IMR-90 (cell line): ENCODE measurements at places on chromosomes 5 and 9. TPM values are rescaled to one million over a fixed set of nuclear protein-coding genes. Genes with fewer than 3 reads are reported as not detected.

Gene ENTPD8
- total RNA-seq = not detected in 2 replicates

Gene SIT1
- not detected in 2 replicates for total RNA-seq

Gene ORM2
- total RNA-seq = not detected in 2 replicates

Gene ERMP1
- 4.7 and 5.0 TPM in 2 replicates for total RNA-seq

Gene LCN15
- total RNA-seq = not detected in 2 replicates

Gene PRR16
- total RNA-seq = 9.9 and 10.6 TPM in 2 replicates

Gene CXXC5
- total RNA-seq = 24.9 and 30.8 TPM in 2 replicates

GRCh38 chr5:1208743-1209488 lies 7.5 kb downstream of the SLC6A19 start:
- peaks cover 28% of the 10 kb centered on the region; the same call in 1 of the 2 replicates for H3K27me3 ChIP-seq
- no peak overlapping the region for H3K27ac ChIP-seq
- H3K4me1 ChIP-seq = peaks cover 3% of the 10 kb centered on the region; the same call in 1 of the 2 replicates

DNA sequence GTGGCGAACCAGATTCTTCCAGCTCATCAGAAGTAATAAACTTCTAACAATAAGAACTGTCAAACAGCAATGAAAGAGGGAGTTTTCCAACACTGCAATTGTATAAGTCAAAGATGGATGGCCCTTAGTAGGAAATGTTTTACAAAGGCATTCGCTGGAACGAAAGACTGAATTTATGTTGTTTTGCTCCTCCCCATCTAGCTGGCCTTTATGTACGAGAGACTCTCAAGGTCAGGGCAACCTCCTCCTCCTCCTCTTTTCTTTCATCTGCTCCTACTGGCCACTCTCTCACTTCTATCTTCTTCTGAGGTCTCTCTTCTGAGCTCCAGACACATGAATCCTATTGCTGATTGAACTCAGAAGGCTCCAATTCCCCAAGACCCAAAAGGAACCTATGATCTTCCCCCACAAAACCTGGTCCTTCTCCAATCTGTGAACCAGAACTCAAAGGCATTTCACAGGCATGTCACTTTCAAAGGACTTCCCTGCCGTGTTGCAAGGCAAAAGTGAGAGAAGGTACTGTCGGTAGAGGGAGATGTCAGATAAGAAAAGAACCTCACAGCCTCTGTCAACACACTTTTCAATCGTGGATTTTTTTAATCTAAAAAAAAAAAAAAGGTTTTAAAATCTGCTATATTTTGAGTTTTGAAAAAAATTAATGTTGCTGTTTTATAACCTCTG lies 28.5 kb upstream of the PUM3 start:
- no peak overlapping the region for H3K27ac ChIP-seq
- no peaks in the 10 kb centered on the region for H3K36me3 ChIP-seq
- no peaks in the 10 kb centered on the region for H3K4me1 ChIP-seq
- DNase-seq = peak; percentile 28
- peaks cover 45% of the 10 kb centered on the region for H3K27me3 ChIP-seq
- H3K4me3 ChIP-seq = no peak overlapping the region

GRCh38 chr5:134029156-134029555 lies 24.4 kb upstream of the VDAC1 start:
- peak; percentile 94 for DNase-seq
- peaks cover 24% of the 10 kb centered on the region for H3K27me3 ChIP-seq
- H3K27ac ChIP-seq = peak overlapping the region; percentile 10; the same call in 1 of the 2 replicates
- no peaks in the 10 kb centered on the region for H3K36me3 ChIP-seq

GRCh38 chr5:154885439-154885838 lies 27.0 kb downstream of the CNOT8 start:
- no peaks in the 10 kb centered on the region for H3K27me3 ChIP-seq
- H3K36me3 ChIP-seq = peaks cover 21% of the 10 kb centered on the region
- no peaks in the 10 kb centered on the region for H3K4me1 ChIP-seq
- no peak overlapping the region for H3K27ac ChIP-seq
- no peak for DNase-seq

DNA sequence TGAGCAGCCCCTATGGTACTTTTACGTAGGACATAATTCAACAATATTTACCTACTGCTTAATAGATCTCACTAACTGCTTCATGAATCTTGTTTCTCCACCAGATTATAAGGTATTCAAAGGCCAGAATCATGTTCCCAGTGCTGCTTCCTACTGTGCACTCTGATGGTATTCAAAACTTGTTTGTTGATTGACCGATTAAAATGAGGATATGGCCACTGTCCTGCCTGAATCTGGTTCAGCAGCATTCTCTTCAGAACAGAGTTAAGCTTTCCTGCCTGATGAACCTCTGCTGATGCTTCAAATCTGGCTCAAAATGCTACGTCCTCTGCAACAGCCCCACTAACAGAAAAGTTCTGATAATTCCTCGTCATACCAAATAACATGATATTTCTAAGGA lies 150.7 kb upstream of the ZNF462 start:
- no peaks in the 10 kb centered on the region for H3K27me3 ChIP-seq
- no peak for DNase-seq
- H3K4me1 ChIP-seq = peaks cover 5% of the 10 kb centered on the region
- no peaks in the 10 kb centered on the region for H3K36me3 ChIP-seq

DNA sequence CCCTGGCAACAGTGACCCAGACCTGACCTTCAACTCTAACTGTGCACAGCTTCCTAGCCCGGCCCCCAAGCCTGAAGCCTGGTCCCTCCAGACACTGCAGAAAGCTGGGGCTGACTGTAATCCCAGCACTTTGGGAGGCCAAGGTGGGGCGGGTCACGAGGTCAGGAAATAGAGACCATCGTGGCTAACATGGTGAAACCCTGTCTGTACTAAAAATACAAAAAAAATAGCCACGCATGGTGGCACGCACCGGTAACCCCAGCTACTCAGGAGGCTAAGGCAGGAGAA lies 35.9 kb downstream of the ADAMTS2 start:
- no peaks in the 10 kb centered on the region for H3K36me3 ChIP-seq
- no peak overlapping the region for H3K27ac ChIP-seq
- H3K4me3 ChIP-seq = no peak overlapping the region
- DNase-seq = no peak
- H3K27me3 ChIP-seq = no peaks in the 10 kb centered on the region

DNA sequence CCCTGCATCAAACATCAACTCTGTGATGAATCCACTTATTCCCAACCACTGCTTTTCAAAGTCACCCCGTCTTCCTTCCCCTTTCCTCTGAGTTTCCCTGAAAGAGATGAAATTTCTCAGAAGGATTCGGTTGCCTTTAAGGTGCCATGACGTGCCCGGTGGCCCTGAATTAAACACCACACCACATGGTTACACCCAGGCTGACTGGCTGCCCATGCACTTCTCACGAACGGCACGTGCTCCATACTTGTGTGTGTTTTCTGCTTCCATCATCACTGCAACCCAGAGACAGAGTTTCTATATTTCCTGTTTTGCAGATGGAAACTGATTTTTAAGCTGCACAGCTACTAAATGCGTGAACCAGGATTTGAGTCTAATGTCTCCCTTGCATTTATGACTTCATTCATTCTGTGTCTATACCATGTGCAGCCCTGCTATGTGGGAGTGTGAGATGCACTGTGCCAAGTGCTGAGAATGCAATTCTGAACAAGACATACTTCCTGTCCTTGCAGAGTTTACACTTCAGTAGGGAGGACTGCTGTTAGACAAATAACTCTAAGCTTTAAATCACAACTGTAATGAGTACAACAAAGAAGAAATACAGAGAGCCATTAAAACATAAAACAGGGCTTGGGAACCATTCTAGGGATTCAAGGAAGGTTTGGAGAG lies 162.9 kb downstream of the NXNL2 start:
- no peak overlapping the region for H3K27ac ChIP-seq
- H3K4me3 ChIP-seq = no peak overlapping the region
- H3K27me3 ChIP-seq = no peaks in the 10 kb centered on the region
- H3K36me3 ChIP-seq = no peaks in the 10 kb centered on the region

GRCh38 chr5:139262742-139263445 lies 30.6 kb upstream of the MATR3 start:
- H3K4me1 ChIP-seq = no peaks in the 10 kb centered on the region
- peak; percentile 91 for DNase-seq
- no peak overlapping the region for H3K27ac ChIP-seq
- peaks cover 6% of the 10 kb centered on the region; the same call in 1 of the 2 replicates for H3K27me3 ChIP-seq
- no peak overlapping the region for H3K4me3 ChIP-seq
- no peaks in the 10 kb centered on the region for H3K36me3 ChIP-seq

DNA sequence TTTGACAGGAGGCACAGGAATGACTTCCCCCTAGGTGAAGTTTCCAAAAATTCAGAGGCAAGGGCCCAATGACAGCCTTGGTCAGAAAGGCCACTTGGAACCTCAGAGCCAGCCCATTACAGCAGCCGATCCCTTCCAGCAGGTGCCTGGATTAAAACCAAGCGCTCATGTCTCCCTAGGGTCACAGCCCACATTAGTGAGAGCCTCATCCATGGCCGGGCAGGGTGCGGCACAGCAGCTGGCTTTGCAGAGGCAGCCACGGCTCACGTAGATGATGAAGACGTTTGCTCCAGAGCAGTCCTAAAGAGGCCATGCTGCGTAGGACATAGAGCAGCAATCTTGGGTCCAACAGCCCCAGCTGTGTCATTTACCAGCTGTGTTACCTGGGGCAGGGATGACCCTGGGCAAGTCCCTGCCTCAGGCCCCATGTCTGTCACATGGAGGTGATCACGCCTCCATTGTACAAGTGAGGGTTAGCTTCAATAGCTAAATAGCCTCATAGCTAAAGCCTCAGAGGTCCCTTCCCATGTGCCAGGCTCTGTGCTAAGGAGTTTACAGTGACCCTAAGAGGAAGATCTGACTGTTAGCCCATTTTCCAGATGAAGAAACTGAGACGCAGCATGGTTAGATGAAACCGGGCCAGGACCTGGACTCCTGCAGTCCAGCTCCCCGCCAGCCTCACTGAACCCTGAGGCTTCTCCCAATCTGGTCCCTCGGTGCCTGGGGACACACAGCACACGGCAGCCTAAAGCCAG lies 39.2 kb downstream of the NEK6 start:
- peak overlapping the region; percentile 85 for H3K27ac ChIP-seq
- peaks cover 80% of the 10 kb centered on the region for H3K4me1 ChIP-seq
- H3K4me3 ChIP-seq = no peak overlapping the region
- no peaks in the 10 kb centered on the region for H3K27me3 ChIP-seq
- peaks cover 40% of the 10 kb centered on the region for H3K36me3 ChIP-seq

GRCh38 chr5:136123236-136123768 lies 9.3 kb upstream of the SMAD5 start:
- no peak overlapping the region for H3K4me3 ChIP-seq
- peak; percentile 26 for DNase-seq
- H3K4me1 ChIP-seq = no peaks in the 10 kb centered on the region

DNA sequence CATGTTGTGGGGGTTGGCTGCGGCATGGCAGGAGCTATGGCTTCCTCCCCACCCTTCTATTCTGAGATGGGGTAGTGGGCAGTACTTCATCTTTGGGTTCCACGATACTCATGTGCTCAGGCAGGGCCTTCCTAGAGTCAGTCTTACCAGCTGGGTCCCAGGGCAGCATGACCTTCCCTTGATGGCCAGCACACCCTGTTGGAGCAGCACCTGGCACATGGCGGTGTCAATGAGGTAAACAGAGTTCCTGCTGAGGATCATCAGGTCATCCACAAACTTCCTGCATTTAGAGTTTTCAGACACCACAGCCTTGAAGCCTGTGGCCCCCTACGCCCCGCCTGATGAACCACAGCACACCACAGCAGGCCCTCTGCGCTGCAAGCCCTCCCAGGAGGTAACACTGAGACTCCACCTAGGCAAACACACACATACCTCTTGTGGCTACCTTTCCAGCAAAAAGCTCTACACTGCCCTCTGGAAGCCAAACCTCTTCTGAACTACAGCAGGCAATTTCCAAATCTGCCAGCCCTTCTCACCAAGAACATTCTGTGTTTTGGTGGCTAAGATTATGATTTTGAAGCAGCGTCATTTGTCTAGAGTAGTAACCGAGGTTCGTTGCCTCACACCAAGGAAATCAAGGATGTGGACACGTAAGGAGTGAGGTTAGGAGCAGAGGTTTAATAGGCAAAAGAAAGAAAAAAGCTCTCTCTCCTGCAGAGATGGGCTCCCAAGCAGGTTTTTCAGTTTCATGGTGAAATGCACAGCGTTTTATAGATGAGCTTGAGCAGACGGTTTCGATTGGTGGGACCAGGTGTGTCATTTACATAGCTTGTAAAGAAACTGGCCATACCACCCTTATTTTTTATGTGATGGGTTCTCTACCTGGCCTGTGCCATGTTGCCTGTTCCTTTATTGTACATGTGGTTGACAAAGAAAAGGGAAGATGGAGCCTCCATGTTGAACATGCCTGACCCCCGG lies 20.3 kb upstream of the TMEM174 start:
- no peak for DNase-seq
- no peak overlapping the region for H3K4me3 ChIP-seq
- no peaks in the 10 kb centered on the region for H3K36me3 ChIP-seq
- no peak overlapping the region for H3K27ac ChIP-seq
- peaks cover 3% of the 10 kb centered on the region; the same call in 1 of the 2 replicates for H3K4me1 ChIP-seq
- H3K27me3 ChIP-seq = peaks cover 1% of the 10 kb centered on the region; the same call in 1 of the 2 replicates

- DNase-seq = peak; percentile 49
- no peaks in the 10 kb centered on the region for H3K27me3 ChIP-seq
- no peaks in the 10 kb centered on the region for H3K36me3 ChIP-seq
- peaks cover 6% of the 10 kb centered on the region for H3K4me1 ChIP-seq
- H3K27ac ChIP-seq = no peak overlapping the region
These were observed 231.0 kb downstream of the CDK5RAP2 start for GRCh38 chr9:120348951-120349429.

GRCh38 chr9:109986521-109986991 lies 206.6 kb downstream of the PALM2AKAP2 start:
- H3K27me3 ChIP-seq = no peaks in the 10 kb centered on the region
- no peaks in the 10 kb centered on the region for H3K36me3 ChIP-seq
- H3K4me1 ChIP-seq = peaks cover 14% of the 10 kb centered on the region
- DNase-seq = peak; percentile 93
- H3K4me3 ChIP-seq = no peak overlapping the region

GRCh38 chr9:135216791-135217441 lies 129.4 kb downstream of the OLFM1 start:
- no peaks in the 10 kb centered on the region for H3K4me1 ChIP-seq
- H3K27ac ChIP-seq = no peak overlapping the region
- H3K4me3 ChIP-seq = no peak overlapping the region
- H3K36me3 ChIP-seq = no peaks in the 10 kb centered on the region

DNA sequence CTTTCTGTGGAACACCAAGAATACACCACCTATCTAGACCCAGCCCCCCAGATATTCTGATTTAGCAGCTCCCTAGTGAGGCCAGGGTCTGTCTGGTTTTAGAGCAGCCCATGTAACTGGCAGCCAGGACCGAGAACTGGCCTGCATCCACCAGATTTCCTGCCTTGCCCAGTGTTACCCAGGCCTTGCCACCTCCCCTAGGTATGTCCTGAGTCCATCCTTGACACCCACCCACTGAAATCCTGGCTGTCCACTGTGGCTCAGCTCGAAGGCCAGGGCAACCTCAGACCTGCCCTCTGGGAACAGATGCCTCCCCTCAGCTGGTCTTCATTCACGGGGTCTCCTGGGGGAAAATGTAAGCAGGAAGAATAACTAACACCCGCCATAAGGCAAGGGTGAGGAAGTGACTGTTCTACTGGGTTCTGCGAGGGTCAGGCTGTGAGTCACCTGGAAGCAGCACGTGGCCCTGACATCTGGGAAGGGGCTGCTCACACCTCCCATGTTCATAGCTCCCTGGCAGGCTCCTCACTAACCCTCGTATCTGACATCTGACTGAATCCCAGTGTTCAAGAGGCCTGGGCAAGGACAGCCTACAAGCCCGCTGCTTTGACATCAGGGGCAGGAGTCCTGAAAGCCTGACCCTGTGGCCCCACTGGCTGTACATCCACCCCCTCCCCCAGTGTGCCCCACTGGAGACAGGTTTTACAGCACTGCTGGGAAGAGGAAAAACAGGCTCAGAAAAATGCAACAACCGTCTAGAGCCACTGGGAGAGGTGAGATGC lies 72.7 kb downstream of the SEMA4D start:
- peaks cover 22% of the 10 kb centered on the region for H3K4me1 ChIP-seq
- H3K36me3 ChIP-seq = no peaks in the 10 kb centered on the region
- no peak overlapping the region for H3K4me3 ChIP-seq
- H3K27ac ChIP-seq = no peak overlapping the region; the same call in 1 of the 2 replicates
